ENCODE measurements at places on chromosomes 6 and 20.

- no peak for DNase-seq
Observed at GRCh38 chr20:19291024-19291817, 78.8 kb downstream of the SLC24A3 start.

DNA sequence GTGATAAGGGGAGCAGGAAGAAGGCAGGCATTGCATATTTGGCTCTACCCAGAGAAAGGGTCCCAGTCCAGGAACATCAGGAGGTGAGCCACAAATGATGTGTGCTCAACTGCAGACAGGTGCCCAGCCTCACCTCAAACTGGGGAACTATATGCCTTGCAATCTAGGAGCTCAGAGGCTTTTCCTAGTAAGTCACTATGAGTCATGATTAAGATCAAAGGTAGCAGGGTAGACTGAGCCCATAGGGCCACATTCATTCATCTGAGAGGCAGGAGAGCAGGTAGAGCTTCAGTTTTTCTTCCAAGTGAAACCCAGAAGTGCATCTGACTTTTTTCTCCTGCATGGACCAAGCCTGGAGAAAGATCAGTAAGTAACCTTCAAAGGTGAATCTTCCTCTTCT lies 31.3 kb downstream of the MARCKS start:
- no peak for DNase-seq

DNA sequence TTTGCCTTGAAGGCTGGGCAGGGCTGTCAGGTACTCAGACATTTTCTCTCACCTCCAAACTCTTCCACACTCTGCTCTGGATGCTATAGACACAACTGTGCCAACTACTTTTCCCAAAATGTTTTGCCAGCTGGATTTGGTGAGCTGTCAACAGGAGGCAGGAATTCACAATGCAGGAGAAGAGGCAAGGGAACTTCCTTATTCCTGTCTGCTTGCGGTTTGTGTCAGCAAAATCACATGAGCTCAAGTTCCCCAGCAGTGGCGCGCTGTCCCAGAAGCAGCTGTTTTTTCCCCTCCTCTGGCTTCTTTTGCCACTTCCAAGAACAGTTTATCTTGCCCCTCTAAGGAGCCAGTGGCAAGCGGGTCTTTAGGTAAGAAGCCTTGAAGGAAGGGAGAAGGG lies 608.2 kb downstream of the PRKN start:
- no peak for DNase-seq

GRCh38 chr20:59122566-59122919 lies 41.1 kb upstream of the ZNF831 start:
- no peak for DNase-seq

GRCh38 chr6:134111062-134111677 lies 58.7 kb upstream of the SLC2A12 start:
- peak; percentile 29 for DNase-seq

DNA sequence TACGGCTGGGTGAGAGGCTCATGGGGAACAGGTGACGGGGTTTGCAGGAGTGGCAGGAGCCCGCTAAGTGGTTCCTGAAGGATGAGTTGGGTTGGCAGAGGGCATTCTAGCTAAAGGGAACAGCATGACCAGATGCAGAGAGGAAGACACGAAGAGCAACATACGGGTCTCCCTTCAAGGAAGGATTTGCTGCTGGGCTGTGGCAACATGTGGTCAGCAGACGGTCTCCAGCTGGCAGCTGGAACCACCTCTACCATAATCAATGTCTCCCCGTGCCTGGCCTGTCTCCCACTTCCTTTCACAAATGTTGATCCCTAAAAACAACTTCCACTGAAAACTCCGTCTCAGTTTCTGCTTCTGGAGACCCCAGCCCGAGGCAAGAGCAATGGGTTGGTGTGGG lies 80.6 kb upstream of the SULF2 start:
- no peak for DNase-seq

All from T-helper 1 cell (primary cell).